AG04449 (cell line): ENCODE measurements at places on chromosomes 2 and 18.

DNA sequence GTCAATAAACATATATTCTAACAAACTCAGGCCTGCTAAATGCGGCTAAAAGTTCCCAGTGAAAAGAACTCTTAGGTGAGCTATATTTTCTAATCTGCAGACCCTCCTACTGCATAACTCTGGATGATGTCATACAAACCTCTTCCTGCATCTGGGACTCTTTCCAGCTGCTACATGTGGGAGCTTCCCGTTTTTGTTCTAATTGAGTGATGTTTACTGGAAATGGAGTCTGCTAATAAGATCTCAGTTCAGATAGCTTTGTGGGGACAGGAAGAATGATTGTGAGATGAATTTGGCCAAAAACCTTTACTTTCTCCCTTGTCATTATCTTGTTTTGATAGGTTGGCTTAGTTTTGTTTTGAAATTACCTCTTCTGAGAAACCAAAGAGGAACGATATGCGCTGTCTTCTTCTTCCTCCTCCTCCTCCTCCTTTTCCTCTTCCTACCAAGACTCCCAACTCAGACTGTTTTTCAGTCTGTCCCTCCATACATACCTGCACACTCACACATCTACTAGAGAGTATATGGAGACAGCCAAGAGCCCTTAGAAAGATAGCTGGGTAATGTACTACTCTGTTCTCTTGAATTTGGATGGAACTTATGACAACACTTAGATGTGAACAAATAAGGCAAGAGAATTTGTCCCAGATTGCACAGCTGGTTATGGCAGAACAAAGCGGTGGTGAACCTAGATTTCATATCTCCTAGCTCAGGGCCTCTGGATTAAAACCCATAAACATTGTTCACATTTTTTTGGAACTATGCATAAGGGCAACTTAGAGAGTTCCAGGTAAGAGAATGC, 39.8 kb upstream of the AAK1 start:
- peak; percentile 21 for DNase-seq

GRCh38 chr2:197209246-197209645, 101.3 kb downstream of the ANKRD44 start:
- DNase-seq, result no peak

GRCh38 chr2:75098856-75099255, 100.5 kb downstream of the TACR1 start:
- no peak for DNase-seq

- no peak for DNase-seq
Measured at GRCh38 chr18:240175-240574, 27.7 kb downstream of the THOC1 start.

- no peak for DNase-seq
Measured at GRCh38 chr2:9419541-9419940, 3.8 kb downstream of the ITGB1BP1 start.

DNA sequence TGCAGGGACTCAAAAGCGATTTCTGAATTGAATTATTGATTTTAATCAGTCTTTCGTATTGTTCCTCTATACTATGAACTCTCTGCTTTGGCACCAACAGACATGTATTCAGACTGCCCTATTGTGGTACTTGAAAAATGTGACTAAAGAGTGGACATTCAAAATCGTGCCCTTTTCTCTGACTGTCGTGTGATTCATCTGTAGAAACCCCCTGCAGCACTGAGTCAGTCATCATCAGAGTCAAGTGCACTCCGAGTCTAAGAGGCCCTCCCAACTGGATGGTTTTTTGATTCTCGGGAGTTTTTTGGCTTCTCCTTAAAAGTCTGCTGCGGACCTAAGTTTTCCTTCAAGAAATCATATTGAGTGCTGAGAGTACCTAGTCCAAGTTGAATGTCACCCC, 96.4 kb upstream of the FOSL2 start:
- no peak for DNase-seq

GRCh38 chr2:111685342-111685741, 198.7 kb downstream of the ANAPC1 start:
- DNase-seq, result no peak

GRCh38 chr18:61896757-61897156, 4.0 kb upstream of the RNF152 start:
- no peak for DNase-seq

DNA sequence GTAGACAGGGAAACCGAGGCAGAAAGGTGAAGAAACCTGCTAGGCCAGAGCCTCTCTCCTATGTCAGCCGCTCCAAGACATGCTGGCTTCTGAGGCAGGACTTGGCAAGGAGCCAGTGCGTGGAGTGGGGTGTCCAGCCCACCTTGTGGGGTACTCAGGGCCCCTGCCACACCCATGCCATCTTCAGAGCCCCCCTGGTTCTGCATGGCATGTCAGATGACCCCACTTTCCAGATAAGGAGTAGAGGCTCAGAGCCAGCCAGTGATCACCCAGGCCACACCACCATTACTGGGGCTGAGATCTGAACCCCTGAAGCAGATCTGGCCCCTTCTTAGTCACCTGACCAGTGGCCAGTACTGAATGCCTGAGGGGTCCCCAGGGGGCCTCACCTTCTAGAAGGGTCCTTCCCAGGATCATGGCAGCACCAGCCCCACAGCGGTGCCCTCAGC, 14.7 kb downstream of the CROCC2 start:
- DNase-seq, result no peak
